Erythroblast (primary cell): ENCODE measurements at places on chromosomes 3 and 15.

DNA sequence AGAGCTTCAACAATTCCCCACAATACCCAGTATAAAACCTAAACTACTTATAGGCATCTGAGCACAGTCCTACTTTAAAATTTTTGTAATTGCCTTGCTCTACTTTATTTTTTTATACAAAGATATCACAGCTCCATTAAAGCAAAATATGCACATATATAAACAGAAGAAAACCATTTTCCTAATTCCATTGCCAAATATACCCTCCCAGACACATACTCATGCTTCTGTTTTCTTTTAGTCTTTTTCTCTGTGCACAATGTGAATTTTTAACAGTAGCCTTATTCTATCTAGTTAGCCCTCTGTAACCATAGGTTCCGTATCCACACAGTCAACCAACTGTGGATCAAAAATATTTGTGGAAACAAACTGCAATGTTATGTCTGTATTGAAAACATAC is 260.5 kb downstream of the SCAPER start:
- no peak for DNase-seq

- peak; percentile 79 for DNase-seq
These were observed 3.4 kb downstream of the PP2D1 start for GRCh38 chr3:20008646-20009045.

DNA sequence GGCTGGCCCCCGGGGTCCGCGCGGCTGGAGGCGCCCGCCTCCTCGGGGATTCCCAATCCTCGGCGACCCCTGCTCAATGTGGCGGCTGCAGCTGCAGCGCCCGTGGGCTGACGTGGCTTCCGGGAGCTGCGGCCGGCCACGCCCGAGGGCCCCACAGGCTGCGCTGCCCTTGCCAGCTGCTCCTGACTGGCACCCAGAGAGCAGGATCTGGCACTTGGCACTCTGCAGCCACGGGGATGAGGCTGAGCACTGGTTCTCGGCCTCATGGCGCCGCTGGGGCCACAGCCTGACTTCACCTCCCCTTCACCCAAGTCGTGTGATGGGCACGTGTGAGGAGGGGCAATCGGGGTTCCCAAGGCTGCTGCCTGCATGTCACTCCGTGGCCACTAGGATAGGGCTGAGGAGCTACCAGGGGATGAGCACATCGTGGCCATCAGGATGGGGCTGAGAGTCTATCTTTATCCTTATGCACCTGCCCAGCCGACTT is 267.8 kb upstream of the FRG2C start:
- no peak for DNase-seq

- DNase-seq = no peak
These were observed 146.2 kb upstream of the DPH6 start for GRCh38 chr15:35691891-35692867.

DNA sequence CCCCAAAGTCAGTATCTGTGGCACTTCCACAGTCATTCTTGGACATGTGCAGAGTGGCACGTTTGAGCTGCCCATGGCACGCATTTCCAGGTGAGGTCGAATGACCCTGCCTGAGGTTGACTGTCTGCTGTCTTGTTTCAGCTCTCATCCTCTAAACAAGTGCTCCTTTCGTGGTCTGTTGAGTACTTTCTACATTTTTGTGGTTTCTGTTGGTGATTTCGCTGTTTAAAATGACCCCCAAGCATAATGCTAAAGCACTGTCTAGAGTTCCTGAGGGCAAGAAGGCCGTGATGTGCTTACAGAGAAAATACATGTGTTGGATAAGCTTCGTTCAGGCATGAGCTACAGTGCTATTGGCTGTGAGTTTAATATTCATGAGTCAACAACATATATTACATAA is 40.0 kb upstream of the SAMMSON start:
- no peak for DNase-seq

DNA sequence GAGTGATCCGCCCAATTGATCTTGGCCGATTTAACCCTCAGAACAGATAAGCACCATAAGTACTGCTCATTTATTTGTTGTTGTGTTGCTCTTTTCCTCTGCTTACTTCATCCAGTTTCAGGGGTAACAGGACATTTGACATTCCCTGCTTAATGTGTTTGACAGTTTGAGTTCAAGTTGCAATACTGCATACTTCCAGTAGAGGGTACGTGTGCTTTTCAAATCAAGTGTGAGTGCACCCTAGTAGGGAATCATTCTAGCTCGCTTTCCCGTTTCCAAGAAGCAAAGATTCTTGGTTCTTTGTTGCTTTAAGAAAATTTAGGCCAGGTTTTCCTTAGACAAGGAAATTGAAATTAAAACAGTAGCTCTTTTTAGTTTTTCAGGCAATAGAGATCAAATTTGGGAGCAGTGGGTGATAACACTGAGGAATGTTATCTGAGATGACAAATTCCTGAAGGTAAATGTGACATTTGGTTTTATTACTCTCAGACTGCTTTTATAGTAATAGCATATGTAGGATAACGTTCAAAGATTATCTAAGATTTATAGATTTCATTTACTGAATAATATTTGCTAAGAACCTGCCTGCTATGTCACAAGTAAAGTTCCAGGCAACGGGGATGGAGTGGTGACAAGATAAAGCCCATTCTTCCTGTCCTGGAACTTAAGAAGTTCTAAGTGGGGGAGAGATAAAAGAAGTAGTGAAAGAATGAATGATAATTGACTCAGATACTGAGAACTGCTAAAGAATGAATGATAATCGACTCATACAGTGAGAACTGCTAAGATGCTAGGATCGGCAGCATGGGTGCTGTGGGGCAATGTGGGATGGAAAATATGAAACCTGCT is 73.3 kb downstream of the SYNPR start:
- DNase-seq = peak; percentile 59

- DNase-seq = no peak
These were observed 59.0 kb upstream of the TRPC1 start for GRCh38 chr3:142664819-142665218.

DNA sequence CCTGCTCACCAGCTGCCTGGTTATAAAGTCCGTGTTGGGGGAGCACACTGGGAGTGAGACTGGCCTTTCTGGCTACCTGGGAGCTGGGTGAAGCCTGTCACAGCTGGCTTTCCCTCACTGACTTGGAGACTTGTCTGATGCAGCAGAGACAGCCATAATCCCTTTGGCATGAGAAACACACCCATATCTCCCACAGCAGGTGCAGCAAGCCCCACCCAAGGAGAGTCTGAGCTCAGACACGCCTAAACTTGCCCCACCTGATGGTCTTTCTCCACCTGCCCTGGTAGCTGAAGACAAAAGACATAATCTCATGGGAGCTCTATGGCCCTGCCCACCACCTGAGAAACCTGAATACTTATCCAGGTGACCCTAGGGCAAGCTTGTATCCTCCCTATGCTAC is 54.8 kb downstream of the NMD3 start:
- DNase-seq = no peak

- DNase-seq = no peak
These were observed 167.6 kb upstream of the COL8A1 start for GRCh38 chr3:99470841-99471240.

DNA sequence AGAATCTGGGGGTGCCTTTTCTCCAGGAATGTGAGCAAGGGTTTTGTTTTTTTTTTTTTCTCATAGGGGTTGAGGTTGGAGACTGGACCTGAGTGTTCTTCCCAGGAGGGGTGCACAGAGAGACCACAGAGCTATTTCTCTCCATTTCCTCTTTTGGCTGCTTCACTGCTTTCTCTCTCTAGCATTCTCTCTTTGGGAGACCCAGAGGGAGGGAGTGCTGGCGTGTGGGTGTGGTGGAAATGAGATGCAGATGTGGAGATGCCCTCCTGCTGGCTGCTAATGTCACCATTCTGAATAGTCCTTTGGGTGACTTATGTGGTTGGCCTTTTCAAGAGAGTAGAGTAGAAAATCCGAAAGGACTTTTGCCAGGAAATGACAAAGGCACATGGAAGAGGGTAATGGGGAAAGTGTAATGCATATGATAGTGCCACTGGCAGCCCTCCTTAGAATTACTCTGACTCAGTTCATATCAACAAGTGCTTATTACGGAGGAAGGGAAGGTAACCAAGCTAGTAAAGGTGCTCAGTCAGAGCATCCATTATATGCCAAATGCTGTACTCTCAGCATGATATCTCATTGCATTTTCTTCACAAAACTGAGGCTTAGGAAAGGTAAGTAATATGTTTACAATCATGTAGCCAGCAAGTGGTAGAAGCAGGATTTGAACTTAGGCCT is 1.9 kb downstream of the SYN2 start:
- DNase-seq = no peak
